ENCODE measurements at places on chromosomes 11 and 22. TPM values are rescaled to one million over a fixed set of nuclear protein-coding genes. Genes with fewer than 3 reads are reported as not detected.

The TMPRSS4 gene
- polyA plus RNA-seq = not detected

The UPB1 gene
- 0.10 TPM for polyA plus RNA-seq

The ISX gene
- polyA plus RNA-seq = not detected

The UBQLN3 gene
- polyA plus RNA-seq = not detected

The OR52W1 gene
- not detected for polyA plus RNA-seq

The FOLR2 gene
- not detected for polyA plus RNA-seq

The DCDC1 gene
- polyA plus RNA-seq = not detected

The SLC22A12 gene
- polyA plus RNA-seq = not detected

The SMC1B gene
- polyA plus RNA-seq = not detected

The ANO1 gene
- polyA plus RNA-seq = not detected

The CCDC87 gene
- polyA plus RNA-seq = not detected

The APOL4 gene
- not detected for polyA plus RNA-seq

The MPPED2 gene
- 1.1 TPM for polyA plus RNA-seq

The SMTNL1 gene
- polyA plus RNA-seq = 0.16 TPM

The GNAZ gene
- polyA plus RNA-seq = 0.53 TPM

The ACR gene
- polyA plus RNA-seq = not detected

The SCN4B gene
- not detected for polyA plus RNA-seq

The LIF gene
- polyA plus RNA-seq = not detected

The C22orf42 gene
- polyA plus RNA-seq = not detected

The SH3BP1 gene
- 32.3 TPM for polyA plus RNA-seq

The MRGPRD gene
- not detected for polyA plus RNA-seq

The MIOX gene
- polyA plus RNA-seq = not detected

The SYT12 gene
- polyA plus RNA-seq = not detected

The MMP3 gene
- polyA plus RNA-seq = not detected

The RIMBP3C gene
- polyA plus RNA-seq = 0.33 TPM

The HEPACAM gene
- polyA plus RNA-seq = not detected

The CNGA4 gene
- not detected for polyA plus RNA-seq

The MS4A15 gene
- not detected for polyA plus RNA-seq

The RIMBP3B gene
- polyA plus RNA-seq = 0.71 TPM

The NPAS4 gene
- polyA plus RNA-seq = not detected

The ARRB1 gene
- 5.5 TPM for polyA plus RNA-seq

The CSRP3 gene
- not detected for polyA plus RNA-seq

The SCGB1A1 gene
- not detected for polyA plus RNA-seq

The OMP gene
- not detected for polyA plus RNA-seq

The BIK gene
- polyA plus RNA-seq = 7.2 TPM

The MISFA gene
- polyA plus RNA-seq = 0.47 TPM

The OR52H1 gene
- polyA plus RNA-seq = not detected

The CCDC89 gene
- not detected for polyA plus RNA-seq

The CARD18 gene
- not detected for polyA plus RNA-seq

The RAG2 gene
- not detected for polyA plus RNA-seq

The WT1 gene
- polyA plus RNA-seq = not detected

The DLG2 gene
- 0.81 TPM for polyA plus RNA-seq

The CSF2RB gene
- 0.09 TPM for polyA plus RNA-seq

The IRAG1 gene
- polyA plus RNA-seq = not detected

Measured in CD8-positive, alpha-beta memory T cell (primary cell).